ENCODE measurements at places on chromosomes 12 and 14.

DNA sequence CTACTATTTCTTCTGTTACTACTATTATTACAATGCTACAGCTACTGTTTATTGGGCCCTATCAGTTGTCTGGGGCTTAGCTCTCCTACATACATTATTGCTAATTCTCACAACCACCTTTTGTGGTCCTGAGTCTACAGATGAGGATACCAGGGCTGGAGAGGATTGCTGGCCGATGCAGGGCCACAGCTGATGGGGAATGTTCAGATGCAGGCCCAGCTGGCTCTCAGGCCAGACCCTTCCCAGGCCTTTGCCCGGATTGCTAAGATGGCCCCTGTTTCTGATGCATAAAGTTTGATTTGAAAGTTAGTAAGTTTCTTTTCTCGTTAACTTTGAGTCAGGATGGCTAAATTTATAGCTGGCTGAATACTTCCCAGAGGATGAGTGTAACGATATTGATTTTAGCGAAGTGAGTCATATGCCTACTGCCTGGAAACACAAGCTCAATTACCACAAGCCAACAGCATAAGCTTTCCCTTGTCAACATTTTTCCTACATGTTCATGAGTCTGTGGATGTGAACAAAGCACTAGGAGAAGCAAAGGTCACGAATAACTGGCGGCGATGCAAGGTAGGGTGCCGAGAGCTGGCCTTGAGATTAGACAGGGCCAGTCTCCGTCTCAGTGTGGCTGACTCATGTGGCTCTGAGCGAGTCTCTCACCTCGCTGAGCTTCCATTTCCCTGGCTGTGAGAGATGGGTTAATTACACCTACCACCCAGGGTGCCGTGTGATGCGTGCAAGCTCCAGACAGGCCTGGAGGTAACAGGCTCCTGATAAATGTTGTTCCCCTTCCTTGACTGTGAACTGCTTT, 111.0 kb downstream of the BEGAIN start:
- no peak for DNase-seq

- no peak for DNase-seq
Observed at GRCh38 chr14:20436363-20436755, 393 bp upstream of the KLHL33 start.

GRCh38 chr12:119151445-119152026, 27.2 kb upstream of the HSPB8 start:
- no peak for DNase-seq

DNA sequence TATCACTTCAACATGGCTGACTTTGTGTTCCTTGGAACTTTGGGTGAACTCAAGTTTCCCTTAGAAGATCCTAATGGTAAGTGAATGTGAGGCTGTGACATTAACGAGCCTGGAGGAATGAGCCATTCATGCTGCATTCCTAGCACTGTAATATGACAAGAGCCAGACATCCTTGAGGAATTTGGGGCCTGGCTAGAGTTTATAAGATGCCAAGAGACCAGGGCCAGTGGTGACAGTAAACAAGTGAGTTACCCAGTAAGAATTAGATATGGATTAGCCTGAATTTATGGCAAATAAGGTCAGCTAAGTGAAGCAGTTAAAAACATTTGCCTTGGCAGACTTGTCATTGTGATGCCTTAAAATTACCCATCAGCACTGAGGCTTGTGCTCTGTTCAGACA, 232.4 kb downstream of the AKAP6 start:
- DNase-seq: no peak

DNA sequence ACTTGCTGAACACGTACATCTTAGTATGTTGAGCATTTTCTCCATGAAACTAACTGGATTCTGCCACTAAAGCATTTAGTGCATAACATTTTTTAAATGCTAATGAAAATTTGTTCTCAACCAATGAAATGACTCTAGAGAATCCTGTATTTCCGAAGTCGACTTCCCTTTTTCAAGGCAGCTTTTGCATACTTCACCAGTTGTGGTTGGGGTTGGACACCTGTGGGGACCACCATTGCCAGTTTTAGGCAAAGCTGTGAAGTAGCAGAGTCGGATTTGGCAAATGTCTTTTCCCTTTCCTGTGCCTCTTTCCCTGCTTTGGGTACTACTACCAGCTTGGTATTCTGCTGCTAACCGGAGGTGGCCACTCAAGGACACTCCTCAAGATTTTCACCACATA, 349.2 kb downstream of the BCAT1 start:
- no peak for DNase-seq

- peak; percentile 98 for DNase-seq
Observed at GRCh38 chr12:14365294-14366208, at the start of gene ATF7IP. ATF7IP (plus strand) TSS chr12:14365682; CDS start chr12:14423916, 58,234 bp downstream.

- peak; percentile 84 for DNase-seq
Observed at GRCh38 chr12:81077686-81078441, at the start of gene ACSS3. ACSS3 (plus strand) TSS chr12:81078079; CDS start chr12:81078121, 42 bp downstream.

Measured in osteocyte (in vitro differentiated cells).